ENCODE measurements at places on chromosomes 5 and 9.

- peak overlapping the region; percentile 82 for H3K27ac ChIP-seq
- no peaks in the 10 kb centered on the region for H3K27me3 ChIP-seq
- no peaks in the 10 kb centered on the region for H3K36me3 ChIP-seq
- peaks cover 20% of the 10 kb centered on the region for H3K4me1 ChIP-seq
- DNase-seq = no peak
- H3K4me3 ChIP-seq = peak overlapping the region; percentile 67
Measured at GRCh38 chr5:177425196-177425800, 1.2 kb upstream of the GRK6 start.

GRCh38 chr9:19924080-19924479 is 135.2 kb upstream of the SLC24A2 start:
- no peak for DNase-seq
- no peak overlapping the region for H3K4me3 ChIP-seq
- H3K27me3 ChIP-seq = no peaks in the 10 kb centered on the region
- no peak overlapping the region for H3K27ac ChIP-seq

DNA sequence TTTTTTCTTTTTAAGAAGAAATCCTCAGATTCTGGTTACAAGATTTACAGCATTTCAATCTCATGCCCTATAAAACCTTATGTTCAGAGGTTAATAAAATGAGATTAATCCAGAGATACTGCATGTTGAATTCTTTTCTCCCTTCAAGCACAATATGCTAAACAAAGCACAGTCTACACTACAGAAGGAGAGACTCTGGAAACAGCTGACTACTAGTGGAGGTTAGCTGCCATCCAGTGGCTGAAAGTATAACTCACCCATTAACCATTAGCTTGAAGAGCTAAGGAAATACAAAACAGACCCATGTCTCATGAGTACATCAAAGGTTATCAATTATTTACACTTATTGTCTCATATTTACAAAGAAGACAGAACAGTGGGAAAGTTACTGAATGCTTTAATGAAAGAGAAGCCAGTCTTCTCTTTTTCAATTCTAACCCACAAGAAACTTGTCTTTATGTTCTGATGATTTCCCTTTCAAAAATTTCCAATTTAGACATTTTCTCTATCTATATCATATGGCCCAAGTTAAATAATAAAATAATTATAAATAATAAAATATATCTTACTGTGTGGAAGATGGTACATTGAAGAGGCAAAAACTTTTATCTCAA is 12.7 kb upstream of the DNAH5 start:
- no peak overlapping the region for H3K4me3 ChIP-seq
- H3K27me3 ChIP-seq = no peaks in the 10 kb centered on the region
- DNase-seq = no peak
- no peaks in the 10 kb centered on the region for H3K36me3 ChIP-seq
- H3K4me1 ChIP-seq = no peaks in the 10 kb centered on the region

GRCh38 chr5:156052656-156053055 is 274.3 kb upstream of the SGCD start:
- H3K27me3 ChIP-seq = no peaks in the 10 kb centered on the region
- H3K4me3 ChIP-seq = no peak overlapping the region
- no peaks in the 10 kb centered on the region for H3K36me3 ChIP-seq
- no peaks in the 10 kb centered on the region for H3K4me1 ChIP-seq
- no peak for DNase-seq
- no peak overlapping the region for H3K27ac ChIP-seq

- no peaks in the 10 kb centered on the region for H3K36me3 ChIP-seq
- DNase-seq = no peak
- no peak overlapping the region for H3K27ac ChIP-seq
Measured at GRCh38 chr9:76808636-76809035, 44.4 kb downstream of the PCA3 start.

DNA sequence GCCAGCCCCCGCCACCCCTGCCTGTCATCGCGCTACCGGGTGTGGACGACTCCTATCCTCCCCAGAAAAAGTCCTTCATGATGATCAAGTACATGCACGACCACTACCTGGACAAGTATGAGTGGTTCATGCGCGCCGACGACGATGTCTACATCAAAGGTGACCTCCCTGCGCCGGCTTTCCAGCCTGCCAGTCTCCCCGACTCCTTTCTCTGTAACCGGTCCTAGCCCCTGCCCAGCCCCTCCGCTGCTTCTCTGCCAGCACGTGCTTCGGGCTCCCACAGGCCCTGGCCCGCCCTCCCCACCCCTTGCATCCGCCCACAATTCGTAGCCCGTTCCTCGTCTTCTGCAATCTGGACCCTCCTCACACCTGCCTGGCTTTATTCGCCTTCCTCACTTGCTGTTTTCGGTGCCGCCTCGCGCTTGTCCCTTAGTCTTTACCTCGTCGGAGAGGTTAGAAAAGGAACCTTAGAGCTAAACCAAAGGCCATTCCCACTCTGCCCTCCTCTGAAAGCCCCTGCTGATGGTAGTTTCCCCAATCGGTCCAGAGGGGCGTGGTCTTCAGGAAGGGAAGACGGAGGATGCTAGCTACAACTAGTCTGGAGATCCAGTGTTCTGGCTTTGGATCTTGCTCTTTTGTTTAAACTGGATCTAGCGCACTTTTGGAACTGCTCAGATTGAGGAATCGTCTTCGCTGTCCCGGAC is 1.4 kb downstream of the CHSY3 start:
- H3K27me3 ChIP-seq = peaks cover 6% of the 10 kb centered on the region
- no peaks in the 10 kb centered on the region for H3K4me1 ChIP-seq
- H3K36me3 ChIP-seq = no peaks in the 10 kb centered on the region

DNA sequence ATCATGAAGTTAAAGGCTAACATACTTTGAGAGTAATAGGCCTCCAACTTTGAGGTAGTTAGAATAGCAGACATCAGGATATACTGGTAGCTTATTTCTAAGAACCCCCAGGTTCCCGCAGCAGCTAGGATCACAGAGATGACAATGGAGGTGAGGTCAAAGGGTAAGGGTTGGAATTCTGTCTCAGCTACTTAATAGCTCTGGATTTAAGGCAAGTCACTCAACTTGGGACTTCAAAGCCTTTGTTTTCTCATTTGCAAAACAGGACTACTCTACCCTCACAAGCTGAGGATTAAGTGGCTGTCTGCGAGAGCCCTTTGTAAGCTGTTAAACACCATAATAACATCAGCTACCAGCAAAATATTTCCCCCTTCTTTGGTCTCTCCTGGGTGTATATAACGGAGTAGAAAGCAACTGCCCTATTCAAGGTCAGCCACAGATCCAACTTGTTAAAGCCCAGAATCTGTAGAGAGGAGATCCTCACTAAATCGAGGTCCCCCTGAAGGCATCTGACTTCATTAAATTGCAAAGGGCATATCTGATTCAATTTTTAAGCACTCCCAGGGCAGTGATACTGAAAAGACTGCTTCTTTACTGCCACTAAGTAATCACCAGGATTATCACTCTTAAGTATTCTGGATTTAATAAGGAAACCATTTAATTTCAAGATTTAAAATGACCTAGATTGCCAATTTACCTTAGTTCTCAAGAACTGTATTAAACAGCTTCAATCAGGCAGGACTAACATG is 104.7 kb downstream of the DCP2 start:
- no peak overlapping the region for H3K4me3 ChIP-seq
- H3K27ac ChIP-seq = no peak overlapping the region
- H3K27me3 ChIP-seq = no peaks in the 10 kb centered on the region
- no peaks in the 10 kb centered on the region for H3K4me1 ChIP-seq
- H3K36me3 ChIP-seq = no peaks in the 10 kb centered on the region

DNA sequence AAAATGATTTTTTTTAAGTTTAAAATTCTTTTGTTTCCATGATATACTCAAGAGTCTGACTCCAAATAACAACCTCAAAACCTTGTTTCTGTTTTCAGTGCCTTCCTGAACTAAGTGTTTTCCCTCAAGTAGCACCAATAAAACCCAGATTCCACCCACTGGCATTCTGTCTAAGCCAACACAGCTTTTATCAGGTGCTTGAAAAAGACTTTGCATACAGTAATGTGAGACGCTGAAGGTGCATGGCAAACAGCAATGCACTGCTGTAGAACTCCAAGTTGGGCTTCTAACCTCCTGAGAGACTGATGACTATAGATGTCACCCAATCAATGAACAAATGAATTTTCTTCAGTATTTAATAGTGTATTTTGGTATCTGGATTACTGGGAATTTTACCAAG is 95.7 kb downstream of the NFIB start:
- H3K27ac ChIP-seq = no peak overlapping the region
- no peaks in the 10 kb centered on the region for H3K27me3 ChIP-seq
- no peaks in the 10 kb centered on the region for H3K4me1 ChIP-seq
- no peak for DNase-seq

DNA sequence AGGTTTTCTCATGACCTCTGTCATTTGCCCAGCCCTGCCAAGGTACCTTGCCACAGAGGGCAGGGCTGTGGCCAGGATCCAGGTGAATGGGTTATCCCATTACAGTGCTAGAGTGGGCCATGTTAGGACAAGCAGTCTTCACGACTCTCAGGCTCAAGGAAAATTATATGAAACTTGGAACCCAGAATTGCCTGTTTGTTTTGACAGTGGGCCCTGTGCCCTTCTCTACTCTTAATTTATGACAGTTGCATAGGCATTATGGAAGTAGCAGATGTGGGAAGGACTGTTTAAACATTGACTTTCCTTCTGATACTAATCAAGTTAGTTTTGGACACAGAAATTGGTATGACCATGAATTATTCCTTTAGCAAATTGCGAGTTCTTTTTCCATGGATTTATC is 41.7 kb downstream of the ITGA2 start:
- no peaks in the 10 kb centered on the region for H3K4me1 ChIP-seq
- H3K4me3 ChIP-seq = no peak overlapping the region
- H3K27me3 ChIP-seq = no peaks in the 10 kb centered on the region
- no peak for DNase-seq

- H3K4me1 ChIP-seq = no peaks in the 10 kb centered on the region
- no peak overlapping the region for H3K4me3 ChIP-seq
- H3K27ac ChIP-seq = no peak overlapping the region
Measured at GRCh38 chr5:157369507-157369906, 90.5 kb upstream of the NIPAL4 start.

DNA sequence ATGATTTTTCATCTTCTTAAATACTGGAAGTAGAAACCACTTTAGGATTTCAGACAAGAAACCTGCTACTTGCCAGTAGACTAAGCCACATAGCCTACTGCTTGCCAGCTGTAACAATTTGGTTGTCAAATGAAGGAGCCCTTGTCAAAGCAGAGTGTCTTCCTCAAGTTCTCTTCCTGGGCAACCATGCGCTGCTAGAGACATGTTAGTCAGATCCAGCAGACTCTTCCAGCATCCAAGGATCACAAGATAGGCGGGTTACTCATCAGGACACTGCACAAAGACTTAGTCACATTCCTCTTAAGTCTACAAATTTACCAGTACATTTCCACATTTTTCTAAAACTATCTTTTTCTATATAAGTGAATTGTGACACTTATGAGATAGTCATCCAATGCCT is 24.4 kb downstream of the SKIC3 start:
- no peak overlapping the region for H3K27ac ChIP-seq
- H3K36me3 ChIP-seq = peaks cover 22% of the 10 kb centered on the region
- H3K4me3 ChIP-seq = no peak overlapping the region
- H3K27me3 ChIP-seq = no peaks in the 10 kb centered on the region
- no peaks in the 10 kb centered on the region for H3K4me1 ChIP-seq
- DNase-seq = no peak

DNA sequence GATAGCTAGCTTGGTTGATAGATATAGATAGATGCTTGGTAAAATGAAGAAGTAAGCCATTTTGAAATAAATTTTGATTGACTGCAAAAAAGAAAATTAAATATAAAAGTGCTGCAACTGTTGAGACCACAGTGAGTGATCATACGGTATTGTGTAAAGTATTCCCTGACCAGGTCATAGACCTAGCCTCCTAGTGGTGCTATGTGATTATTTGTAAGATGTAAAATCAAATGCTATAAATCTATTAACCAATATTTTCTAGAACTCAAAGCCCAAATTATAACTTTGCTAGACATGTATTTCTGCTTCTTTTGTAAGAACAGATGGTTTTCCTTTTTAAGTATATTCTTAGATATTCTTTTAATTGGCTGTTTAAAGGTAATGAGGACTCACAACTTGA is 480.2 kb upstream of the PTPRD start:
- no peaks in the 10 kb centered on the region for H3K4me1 ChIP-seq
- H3K27me3 ChIP-seq = no peaks in the 10 kb centered on the region
- H3K27ac ChIP-seq = no peak overlapping the region
- no peaks in the 10 kb centered on the region for H3K36me3 ChIP-seq
- H3K4me3 ChIP-seq = no peak overlapping the region

DNA sequence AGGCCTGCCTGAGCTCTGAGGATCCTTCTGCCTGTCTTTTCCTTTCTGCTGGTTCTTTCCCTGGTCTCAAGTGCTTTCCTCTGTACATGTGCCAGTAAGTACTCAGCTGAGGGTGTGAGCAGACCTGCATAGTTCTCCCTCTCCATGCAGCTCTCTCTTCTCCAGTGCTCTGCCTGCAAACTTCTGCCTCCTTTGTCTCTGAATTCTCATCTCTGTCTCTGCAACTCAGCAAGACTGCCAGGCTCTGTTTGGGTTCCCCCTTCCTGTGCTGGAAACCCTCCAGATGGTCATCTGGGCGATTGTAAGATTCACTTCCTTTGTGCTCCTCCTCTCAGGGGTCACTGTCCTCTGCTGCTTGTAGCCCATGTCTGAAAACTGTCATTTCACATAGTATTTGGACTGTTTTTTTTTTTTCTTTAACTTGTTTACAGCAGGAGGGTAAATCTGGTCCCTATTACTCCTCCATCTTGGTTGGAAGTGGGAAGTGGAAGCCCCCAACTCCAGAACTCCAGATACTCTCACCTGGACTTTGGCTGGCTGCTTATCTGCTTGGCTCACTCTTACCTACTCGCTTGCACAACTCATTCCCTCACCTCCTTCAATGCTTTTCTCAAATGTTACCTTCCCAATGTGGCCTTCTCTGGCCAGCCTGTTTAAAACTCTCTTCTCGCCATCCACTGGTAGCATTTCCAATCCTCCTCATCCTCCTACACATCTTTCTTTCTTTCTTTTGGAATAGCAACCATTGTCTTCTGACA is 175.3 kb upstream of the TBC1D2 start:
- no peak overlapping the region for H3K4me3 ChIP-seq
- H3K4me1 ChIP-seq = no peaks in the 10 kb centered on the region
- H3K36me3 ChIP-seq = no peaks in the 10 kb centered on the region

DNA sequence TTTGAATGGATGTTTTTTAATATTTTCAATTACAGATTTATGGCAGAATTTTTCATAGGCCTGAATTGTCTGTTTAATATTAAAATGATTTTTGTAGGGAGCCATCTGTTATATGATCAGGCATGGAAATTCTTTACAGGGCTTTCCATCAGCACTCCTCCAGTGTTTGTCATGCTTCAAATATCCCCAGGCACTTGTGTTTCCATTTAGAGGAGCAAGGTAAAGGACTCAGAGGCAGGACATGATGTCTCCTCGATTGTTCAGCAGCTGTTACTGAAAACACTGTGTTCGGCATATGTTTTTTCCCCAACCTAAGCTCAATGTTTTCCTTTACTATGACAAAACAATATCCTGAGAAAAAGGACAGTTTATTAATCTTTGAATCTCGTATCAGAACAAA is 172.3 kb upstream of the RFX3 start:
- DNase-seq = no peak
- H3K27me3 ChIP-seq = no peaks in the 10 kb centered on the region
- H3K4me3 ChIP-seq = no peak overlapping the region
- H3K27ac ChIP-seq = no peak overlapping the region
